ENCODE measurements at places on chromosomes 2 and 18.

DNA sequence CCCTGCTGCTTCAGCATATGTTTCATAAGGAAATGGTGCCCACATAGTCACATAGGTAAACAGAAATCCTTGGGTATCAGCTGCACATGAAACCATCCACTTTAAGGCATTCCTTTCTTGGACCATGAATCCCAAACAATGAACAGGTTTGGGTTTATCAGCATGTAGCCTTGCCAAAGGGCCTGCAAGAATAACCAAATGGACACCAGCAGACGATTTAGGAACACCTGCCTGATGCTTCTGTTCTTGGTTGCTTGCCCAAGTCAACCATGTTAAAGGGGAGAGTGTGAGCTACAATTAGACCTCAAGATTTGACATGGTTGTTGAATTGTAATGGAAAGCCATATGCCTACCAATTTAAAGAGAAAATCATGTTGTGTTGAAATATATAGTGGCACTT is 1342.7 kb upstream of the PIK3C3 start:
- DNase-seq = no peak

- no peak for DNase-seq
These were observed 26.3 kb downstream of the MBP start for GRCh38 chr18:77106331-77106730.

- no peak for DNase-seq
These were observed 82.6 kb upstream of the TANK start for GRCh38 chr2:161077367-161078210.

- no peak for DNase-seq
These were observed 52.7 kb downstream of the CUL3 start for GRCh38 chr2:224532441-224532840.

DNA sequence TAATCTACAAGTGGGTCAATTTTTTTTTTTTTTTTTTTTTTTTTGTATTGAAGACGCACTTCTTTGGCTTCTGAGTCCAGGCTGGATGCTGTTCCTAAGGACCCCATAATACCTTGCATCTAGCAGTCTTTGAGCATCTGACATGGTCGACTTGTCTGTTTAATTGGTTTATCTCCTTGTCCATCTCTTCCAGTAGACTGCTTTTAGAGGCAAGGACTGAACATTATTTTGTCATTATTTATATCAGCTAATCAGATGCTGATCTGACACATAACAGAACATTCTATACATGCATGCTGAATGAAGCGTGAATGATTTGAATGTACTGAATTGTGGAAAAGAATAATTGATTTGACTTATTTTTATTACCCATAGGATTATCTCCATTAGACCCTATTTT is 118.7 kb downstream of the CDH7 start:
- no peak for DNase-seq

DNA sequence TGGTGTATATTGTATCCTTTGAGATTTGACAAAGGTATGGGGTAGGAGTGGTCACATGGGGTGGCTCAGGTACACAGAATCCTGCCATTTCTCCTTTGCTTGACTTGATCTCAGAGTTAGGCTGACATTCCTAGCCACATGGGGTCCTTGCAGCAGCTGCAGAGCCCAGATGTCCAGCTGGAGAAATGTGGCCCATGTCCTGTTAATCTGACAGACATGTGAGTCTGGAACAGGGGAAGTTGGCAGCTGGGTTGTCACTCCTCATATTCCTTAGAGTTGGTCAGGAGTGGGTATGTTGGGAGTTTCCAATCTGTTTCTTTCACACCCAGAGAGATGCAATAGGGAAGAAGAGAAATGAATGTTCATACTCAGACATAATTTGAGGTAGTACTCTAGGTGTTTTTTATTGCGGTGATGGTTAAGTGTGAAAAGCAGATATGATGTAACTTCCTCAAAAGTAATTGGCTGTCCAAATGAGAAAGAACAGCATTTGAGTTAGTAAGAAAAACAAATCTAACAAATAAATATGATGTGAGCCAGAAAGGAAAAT is 402.6 kb upstream of the MEIS1 start:
- DNase-seq = no peak

- no peak for DNase-seq
These were observed 3.4 kb downstream of the SGPP2 start for GRCh38 chr2:222427646-222428301.

DNA sequence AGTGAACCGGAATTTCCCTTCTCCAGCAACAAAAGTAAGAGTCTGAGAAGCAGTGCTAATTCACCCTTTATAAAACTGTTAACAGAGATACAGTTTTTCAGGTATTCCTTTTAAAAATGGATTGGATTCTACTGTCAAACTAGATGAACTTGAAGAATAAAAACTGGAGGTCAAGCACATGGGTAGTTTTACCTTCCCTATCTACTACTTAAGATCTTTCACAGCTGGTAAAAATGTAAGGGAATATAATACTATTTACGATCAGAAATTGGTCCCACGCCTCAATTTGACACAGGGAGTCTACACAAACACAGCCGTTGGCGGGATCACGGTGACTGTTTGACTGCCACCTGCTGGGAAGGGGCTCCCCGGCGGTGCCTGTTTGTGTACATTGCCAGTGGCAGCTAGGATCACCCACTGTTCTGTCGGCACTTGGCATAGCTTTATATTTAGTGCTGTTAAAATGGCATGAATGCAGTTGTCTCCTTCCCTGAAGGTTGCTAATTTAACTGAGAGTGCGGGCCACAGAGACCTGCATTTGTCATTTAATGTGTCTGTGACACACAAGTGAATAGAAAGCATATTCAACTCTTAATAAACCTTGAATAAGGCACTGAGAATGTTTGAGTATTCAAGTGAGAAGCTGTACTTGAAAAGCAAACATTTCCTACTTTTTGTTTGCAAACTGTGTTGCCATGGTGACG is 59.5 kb downstream of the ABCG8 start:
- no peak for DNase-seq

DNA sequence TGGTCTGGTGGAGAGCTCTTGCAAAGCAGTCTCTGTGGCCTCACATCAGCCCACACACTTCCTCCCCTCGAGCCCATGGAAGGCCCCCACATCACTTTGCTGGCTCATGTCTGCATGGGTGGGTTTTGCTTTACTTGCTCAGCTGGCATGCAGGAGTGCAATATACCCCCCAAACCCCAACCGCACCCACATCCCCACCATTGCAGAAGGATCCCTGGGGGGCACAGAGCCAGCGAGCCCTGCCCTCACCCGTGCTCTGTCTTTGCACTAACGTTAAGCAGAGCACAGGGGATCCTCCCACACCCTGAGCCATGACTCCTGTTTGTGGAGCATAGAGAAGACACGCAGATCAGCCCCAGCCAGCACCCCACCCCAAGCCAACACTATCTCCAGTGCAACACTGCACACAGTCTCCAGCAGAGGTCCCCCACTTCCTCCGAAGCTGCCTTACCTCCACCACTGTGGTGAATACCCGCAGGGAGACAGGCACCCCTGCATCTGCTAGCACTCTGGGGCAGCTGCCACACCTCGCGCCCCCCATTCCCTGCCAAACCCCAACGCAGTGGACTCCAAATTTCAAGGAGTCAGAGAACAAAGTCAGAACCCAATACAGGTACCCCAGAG is 177.8 kb upstream of the RGPD4 start:
- DNase-seq = no peak

DNA sequence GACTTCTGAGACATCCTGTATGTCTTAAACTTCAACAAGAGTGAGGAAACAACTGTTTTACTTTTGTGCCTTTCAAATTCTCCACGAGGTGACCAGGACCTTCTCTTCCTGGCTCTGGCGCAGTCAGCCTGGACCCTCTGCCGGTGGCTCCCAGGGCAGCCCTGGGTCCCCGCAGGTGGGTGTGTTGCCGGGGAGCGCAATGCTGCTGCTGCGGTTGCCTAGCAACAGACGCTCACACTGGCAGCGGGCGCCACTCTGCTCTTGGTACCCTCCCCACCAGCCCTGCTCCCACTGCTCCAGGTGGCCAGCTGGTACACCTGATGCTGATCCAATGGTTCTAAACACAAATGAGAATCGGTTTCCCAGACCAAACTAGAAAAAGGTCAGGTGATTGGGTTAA is 58.7 kb downstream of the GNAL start:
- no peak for DNase-seq

DNA sequence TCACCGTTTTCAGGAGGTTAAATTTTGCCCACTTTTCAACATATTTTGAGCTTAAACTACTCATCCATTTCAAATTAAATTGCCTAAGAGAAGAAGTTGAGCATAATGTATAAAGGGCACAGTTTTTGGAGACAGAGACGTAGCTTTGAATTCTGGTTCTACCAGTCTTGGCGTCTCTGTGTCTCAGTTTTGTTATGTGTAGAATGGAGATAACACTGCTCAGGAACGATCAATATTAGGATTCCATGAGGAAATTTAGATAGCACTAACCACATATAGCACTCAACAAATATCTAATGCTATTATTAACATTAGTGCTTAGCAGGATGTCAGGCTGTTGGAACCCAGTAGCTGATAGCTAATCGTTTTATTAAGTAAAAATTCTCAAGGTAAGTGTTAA is 40.4 kb upstream of the GATA6 start:
- DNase-seq = no peak

- no peak for DNase-seq
These were observed 1229.0 kb upstream of the ZEB2 start for GRCh38 chr2:145748927-145749326.

DNA sequence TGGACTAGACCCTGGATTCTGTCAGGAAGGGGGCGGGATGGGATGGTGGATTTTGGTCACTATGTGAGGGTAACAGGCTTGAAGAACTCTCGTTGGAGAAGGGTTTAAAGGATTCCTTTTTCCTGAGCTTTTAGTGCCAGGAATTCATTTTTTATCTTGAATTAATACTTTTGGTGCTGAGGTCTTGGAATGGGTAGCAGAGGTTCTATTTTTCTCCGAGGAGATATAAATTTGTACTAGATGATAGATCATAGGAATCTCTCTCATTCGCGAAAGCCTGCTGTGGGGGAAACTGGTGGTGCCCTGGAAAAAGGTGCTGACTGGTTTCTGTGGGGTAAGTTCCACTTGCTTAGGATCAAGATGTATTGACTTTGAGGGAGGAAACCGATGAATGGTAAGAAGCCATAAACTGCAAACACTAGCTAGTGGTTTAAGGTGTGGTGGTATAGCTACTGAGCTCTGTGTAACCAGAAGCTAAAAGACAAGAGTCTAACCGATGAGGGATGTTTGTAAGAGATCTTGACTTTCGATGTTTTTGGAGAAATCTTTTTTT is 706 bp downstream of the AGPS start:
- no peak for DNase-seq

GRCh38 chr18:48030616-48031480 is 100.4 kb upstream of the SMAD2 start:
- DNase-seq = no peak

DNA sequence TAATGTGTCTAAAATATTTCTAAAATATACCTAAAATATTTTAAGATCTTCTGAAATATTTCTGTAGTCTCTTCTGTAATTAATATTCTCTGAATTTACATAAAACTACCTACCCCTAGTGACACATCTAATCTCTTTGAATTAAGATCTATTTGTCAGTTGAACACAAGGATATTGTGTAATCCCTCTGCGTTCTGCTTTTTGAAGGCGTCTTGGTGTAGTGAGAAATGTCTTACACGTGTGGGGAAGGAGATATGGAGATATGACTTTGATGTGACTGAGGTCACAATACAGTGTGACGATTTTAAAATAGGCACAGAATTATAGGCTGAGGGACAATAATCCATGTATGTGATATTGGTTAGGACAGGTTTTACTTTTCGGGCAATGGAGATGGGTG is 79.8 kb downstream of the DOK6 start:
- no peak for DNase-seq

GRCh38 chr2:105732101-105732500 is 12.6 kb upstream of the NCK2 start:
- DNase-seq = no peak

DNA sequence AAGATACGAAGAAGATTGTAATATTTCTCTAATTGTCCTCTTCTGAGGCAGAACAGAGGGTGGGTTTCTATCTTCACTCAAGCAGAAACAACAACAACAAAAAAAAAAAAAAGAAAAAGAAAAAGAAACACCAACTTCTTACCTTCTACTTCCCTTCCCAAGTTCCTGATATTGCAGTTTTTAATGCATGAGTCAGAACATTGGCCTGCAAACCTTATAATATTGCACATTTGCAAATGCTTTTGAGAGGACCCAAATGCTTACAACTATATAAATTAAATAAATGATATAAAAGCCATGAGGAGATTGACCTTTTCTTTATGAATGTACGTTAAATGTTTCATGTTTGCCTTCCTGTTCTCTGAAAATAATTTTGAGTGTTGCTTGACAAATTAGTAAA is 37.3 kb downstream of the PAX3 start:
- DNase-seq = no peak

DNA sequence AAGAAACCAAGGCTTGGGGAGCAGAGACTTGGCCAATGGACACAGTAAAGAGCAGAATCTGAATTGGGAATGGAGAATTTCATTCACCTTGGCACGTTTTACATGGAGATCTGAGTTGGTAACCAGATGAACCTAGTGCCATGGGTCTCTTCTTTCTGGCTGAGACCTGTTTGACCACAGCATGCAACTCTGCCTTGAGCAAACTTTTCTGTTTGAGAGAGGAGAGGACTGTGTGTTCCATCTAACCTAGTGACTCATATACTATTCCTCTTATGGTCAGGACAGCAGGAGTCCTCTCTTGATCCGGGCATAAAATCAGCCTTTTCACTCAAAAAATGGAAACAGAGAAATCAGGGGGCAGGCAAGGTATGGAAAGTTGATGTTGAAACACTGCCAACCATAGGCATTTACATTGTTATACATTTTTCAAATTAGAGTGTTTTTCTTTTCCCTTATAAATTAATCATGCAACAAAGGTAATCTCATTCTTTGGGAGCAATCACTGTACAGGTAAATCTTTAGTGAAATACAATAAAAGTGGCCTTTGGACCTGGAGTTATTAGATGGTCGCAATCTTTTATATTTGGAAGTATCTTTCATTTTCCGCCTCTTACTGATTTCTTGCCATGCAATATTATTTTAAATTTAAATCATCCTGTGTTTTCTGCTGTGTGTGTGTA is 86.7 kb downstream of the NRP2 start:
- DNase-seq = no peak

GRCh38 chr2:47012189-47012588 is 96.6 kb upstream of the MCFD2 start:
- DNase-seq = no peak

GRCh38 chr18:11532758-11533512 is 76.5 kb upstream of the SLC35G4 start:
- DNase-seq = no peak

- no peak for DNase-seq
These were observed 900 bp downstream of the SLC40A1 start for GRCh38 chr2:189579585-189580186.

GRCh38 chr2:204947405-204947804 is 402.1 kb downstream of the PARD3B start:
- DNase-seq = no peak

DNA sequence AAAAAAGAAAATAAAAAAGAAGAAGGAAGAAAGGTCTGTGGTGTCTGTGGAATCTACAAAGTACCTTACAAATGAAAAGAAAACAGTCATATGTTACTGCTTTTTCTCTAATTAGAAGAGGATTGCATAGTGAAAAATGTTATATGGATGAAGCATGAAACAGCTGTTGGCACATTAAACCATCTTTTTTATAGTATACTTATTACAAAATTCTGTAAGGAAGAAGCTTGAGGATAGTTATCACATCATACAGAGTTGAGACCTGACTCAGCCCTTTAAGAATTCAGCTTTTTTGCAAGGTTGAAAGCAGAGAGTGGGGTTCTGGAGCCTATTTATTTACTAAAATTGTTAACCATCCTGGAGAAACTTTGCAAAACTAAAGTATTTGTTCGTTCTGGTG is 222.7 kb downstream of the PHLPP1 start:
- DNase-seq = no peak

GRCh38 chr2:95006588-95006987 is 18.9 kb upstream of the MAL start:
- no peak for DNase-seq

- no peak for DNase-seq
These were observed 725.1 kb downstream of the EPHA4 start for GRCh38 chr2:220847006-220847405.

Measured in GOT3 (cell line).